Activated CD4-positive, CD25-positive, alpha-beta regulatory T cell treated with anti-CD3 and anti-CD28 coated beads, Interleukin-2, amount 50 U/mL, for 16 hours (primary cell): ENCODE measurements at places on chromosomes 16 and 17.

DNA sequence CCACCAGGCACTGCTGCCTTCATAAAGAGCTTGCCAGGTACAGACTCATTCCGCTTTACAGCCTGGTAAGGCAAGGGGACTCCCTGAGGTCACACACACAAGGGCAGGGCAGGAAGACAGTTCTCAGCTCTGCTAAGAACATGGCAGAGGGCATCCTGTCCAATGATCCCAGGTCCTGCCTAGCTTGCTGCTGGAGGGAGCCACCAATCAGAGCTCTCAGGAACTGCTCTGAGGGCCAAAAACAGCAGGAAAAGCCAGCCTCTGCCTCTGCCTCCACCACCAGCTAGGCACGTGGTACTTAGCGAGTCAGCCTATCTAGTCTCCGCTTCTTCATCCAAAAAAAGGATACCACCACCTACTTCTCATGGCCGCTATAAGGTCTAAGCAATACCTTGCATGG is 66.1 kb downstream of the GTF3C1 start:
- no peak for DNase-seq

DNA sequence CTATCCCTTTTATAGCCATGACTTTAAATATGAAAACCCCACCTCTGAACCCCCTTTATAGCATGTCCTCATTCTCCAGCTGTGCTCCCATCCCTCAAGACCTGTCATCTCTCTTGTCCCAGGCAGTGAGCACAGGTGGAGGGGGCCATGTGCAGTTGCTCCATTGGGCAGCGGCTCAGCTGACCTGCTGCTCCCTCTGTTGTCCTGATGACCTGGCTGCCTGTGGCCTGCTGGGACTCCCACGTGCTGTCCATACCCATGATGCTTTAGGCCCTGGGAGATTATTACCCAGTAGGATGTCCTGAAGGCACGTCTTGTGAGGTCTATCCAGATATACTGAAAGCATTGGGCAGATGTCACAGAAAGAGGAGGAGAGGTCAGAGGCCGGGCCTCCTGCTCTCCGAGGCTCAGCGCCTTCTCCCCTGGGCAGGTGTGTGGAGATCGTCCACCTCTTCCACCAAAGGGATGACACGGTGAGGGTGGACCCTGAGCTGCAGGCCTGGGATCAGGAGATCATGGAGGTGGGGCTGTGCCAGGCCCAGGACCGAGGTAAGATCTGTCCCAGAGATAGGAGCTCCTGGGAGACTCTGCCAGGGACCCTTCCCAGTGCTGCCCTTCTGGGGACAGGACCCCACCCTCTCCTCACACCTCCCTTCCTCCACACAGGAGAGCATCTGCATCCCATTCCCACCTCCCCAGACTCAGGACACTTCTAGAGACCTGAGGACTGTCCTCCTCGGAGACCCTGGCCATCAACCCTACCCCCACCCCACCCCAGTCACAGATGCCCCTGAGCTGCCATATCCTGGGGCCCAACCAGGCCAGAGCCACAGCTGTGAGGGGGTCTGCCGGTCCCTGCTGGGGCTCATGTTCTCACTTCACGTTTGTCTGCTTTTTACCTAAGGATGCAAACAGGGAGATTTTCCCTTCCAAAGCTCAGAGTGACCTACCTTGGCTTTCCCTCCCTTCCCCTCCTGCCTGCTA is 58.0 kb downstream of the GOSR1 start:
- no peak for DNase-seq

- DNase-seq, result no peak
These were observed 25.0 kb upstream of the C1QTNF8 start for GRCh38 chr16:1121009-1121408.

DNA sequence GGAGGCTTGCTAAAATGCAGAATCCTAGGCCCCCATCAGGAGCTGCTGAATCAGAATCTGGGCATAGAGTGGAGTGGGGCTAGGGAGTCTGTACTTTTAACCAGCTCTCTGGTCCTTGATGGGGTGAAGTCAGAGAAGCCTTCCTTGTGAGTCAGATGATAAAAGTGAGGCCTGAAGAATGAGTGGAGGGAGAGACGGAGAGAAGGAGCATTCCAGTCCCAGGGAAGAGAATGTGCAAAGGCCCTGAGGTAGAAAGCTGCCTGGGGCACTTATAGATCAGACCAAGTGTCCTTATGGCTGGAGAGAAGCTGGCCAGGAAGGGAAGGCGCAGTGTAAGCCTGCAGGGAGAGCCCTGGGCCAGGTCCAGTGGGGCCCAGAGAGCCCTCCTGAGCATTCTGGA is 235.1 kb upstream of the NLRP1 start:
- no peak for DNase-seq

- DNase-seq, result no peak
These were observed 67.3 kb upstream of the PLCG2 start for GRCh38 chr16:81711657-81712319.

- no peak for DNase-seq
These were observed 15.1 kb upstream of the SLC52A1 start for GRCh38 chr17:5050278-5050677.

DNA sequence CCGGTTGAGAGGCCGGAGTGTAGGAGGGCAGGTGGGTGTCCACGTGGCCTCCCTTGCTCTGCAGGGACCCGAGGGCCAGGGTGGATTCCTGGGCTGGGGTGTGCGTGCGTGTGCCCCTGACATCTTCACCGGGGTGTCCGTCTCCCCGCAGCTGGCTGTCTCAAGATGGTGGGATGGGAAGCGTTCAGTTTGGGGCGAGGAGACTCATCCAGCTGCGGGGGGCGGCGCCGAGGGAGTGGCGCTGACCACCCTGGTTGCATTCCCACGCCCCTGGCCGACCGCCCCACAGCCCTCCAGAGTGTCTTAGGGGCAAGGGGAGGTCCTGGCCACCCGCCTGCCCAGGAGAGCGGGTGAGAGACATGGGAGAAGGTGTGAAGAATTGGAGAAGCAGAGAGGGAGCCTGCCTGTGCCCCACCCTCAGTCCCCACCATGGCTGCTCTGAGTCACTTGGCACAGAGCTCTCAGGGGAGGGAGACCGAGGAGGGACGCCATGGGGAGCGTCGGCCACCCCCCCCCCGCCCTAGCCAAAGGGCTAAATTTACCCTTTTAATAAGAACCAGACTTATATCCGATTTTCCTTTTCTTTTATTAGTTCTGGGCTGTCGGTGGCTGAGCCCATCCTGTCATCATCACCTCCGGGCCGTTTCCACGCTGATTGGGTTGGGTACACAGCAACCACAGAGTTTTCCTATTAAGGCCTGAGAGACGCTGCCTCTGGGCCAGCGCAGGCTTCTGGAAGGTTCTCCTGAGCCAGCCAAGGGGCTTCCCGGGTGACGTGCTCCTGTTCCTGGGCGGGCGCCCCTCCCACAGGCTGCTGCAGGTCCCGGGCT is 22.0 kb downstream of the BAHCC1 start:
- no peak for DNase-seq

- DNase-seq, result no peak
These were observed 8.9 kb downstream of the CTRL start for GRCh38 chr16:67922740-67923139.

GRCh38 chr16:47732523-47733111 is 271.5 kb downstream of the PHKB start:
- DNase-seq, result no peak

GRCh38 chr17:851924-852323 is 69.8 kb downstream of the MRM3 start:
- no peak for DNase-seq

GRCh38 chr17:83175119-83175821 is 95.9 kb downstream of the METRNL start:
- DNase-seq, result no peak

GRCh38 chr17:37138571-37139120 is 189.9 kb downstream of the AATF start:
- no peak for DNase-seq

GRCh38 chr16:85690469-85691064 is 1.8 kb upstream of the GINS2 start:
- no peak for DNase-seq

GRCh38 chr17:199806-200545 is 18.5 kb upstream of the DOC2B start:
- no peak for DNase-seq

GRCh38 chr17:69898601-69899000 is 176.4 kb upstream of the KCNJ16 start:
- no peak for DNase-seq

GRCh38 chr17:17552351-17553216 is 38.9 kb downstream of the PEMT start:
- DNase-seq, result no peak

GRCh38 chr17:40309949-40310510 is 1.1 kb downstream of the RARA start:
- no peak for DNase-seq

- DNase-seq, result no peak
These were observed 1.7 kb downstream of the ABCA8 start for GRCh38 chr17:68953340-68953997.

DNA sequence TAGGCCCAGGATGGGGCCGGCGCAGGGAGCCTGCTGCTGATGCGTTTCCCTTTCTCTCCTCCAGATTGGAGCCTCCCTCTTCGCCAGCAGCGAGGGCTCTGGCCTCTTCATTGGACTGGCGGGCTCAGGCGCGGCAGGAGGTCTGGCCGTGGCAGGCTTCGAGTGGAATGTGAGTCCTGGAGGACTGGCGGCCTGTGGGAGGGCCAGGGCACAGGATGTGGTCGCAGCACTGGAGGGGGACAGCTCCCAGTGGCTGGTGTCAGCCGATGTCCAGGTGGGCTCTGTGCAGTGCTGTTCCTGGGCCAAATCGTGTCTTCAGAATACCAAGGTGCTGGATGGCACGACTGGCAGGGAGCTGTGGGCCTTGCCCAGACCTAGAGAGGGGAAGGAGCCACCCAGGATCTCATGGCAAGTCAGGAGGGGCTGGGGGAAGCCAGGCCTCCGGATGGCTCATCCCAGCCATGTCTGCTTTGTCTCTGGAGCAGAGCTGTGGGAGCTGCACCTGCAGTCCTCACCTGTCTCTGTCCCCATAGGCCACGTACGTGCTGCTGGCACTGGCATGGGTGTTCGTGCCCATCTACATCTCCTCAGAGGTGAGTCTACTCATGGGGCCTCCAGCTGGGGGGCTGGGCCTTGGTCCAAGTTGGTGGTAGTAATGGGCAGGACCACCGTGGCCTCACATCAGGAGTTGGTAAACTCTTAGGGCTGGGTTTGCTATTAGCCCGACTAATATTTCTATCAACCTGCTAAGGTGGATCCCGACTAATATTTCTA is 7.3 kb downstream of the SLC5A10 start:
- DNase-seq, result no peak

GRCh38 chr17:16007439-16007838 is 7.8 kb downstream of the TTC19 start:
- DNase-seq, result no peak

- DNase-seq, result no peak
These were observed 4.9 kb upstream of the CDH1 start for GRCh38 chr16:68732042-68732680.

DNA sequence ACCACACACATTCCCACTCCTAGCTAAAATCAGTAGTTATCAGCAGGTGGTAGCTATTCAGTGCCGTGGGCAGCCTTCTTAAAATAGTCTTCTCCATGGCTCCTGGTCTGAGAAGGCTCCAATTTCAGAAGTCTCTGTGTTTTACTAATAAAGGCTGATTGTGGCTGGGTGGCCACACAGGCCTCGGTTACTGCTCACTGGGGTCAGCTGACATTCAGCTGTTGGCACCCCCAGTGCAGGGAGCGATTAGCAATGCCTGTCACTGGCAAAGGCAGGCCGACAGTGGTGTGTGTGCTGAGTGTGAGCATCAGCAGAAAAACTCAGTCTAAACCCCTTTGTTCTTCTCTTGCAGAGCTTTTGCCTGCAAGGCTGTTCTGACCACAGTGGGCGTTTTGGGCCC is 16.6 kb upstream of the DBNDD1 start:
- no peak for DNase-seq

DNA sequence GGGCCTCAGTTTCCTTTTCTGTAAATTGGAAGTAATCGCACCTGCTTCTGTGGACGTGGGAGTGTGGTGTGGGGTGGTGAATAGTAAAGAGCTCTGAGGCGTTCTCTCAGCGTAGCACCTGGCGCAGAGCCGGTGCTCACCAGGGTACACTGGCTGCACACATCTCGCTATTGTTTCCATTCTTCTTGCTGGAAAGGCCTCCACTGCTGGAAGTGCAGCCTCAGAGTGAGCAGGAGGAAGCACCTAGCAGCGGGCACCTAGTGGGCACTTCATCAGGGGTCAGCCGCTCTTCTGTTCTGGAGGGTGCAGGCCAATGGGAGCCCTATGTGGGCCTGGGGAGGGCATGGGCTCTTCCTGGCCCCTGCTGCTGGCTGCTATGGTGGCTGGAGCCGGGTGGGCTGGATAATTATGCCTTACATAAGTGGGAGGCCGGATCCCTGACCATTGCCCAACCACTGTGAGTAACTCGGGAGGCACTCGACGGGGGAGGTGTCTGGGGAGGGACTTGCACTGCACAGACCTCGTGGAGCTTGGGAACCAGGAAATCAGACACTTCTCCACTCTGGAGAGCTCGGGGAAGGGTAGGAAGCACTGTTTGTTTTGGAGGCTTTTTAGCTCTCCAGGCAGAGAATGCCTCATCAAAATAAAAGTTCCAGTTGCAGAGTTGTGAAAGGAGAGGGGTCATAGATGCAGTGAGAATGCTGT is 1.7 kb downstream of the MAP2K3 start:
- DNase-seq, result no peak

DNA sequence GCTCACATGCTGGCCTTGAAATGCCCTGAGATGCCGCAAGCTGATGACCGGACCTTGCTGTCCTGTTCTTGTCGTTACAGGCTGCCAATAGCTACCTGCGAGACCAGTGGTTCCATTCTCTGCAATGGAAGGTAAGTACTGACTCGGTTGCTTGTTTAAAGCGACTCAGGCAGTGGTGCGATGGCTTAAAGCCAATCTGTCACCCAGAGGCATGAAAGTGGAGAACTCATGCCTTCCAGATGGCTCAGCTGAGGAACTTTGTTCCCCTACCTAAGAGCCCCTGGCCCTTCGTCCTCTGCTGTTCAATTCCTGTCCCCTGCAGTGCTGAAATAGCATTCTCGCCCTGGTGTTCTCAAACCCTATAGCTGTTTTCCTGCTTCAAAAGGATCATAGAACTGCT is 158.3 kb upstream of the PLCG2 start:
- DNase-seq, result no peak

DNA sequence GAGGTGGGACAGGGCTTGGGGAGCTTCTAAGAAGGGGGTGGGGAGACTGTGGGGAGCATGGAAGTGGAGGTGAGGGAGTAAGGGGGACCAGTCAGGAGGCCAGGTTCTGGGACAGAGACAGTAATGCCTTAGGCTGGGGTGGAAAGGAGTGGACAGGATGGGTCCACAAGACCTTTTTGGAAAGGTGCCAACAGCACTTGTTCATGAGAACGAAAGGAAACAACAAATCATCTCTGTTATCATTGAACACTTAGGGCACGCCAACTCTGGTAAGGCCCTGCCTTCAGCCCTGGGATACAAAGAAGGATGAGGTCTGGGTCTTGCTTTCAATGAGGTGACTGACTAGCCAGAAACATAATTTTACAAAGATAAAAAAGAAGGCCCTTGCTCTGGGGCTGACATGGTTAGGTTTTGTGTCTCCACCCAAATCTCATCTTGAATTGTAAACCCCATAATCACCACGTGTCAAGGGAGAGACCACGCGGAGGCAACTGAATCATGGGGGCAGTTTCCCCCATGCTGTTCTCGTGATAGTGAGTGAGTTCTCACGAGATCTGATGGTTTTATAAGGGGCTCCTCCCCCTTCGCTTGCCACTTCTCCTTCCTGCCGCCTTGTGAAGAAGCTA is 113.8 kb downstream of the SLC39A11 start:
- no peak for DNase-seq

GRCh38 chr16:20798364-20798763 is 7.9 kb downstream of the ERI2 start:
- no peak for DNase-seq
